ENCODE measurements at places on chromosomes 7 and 10.

- DNase-seq, result no peak
Measured at GRCh38 chr10:62384057-62384446, 9.9 kb downstream of the ZNF365 start.

GRCh38 chr7:149544028-149544427, 46.4 kb upstream of the ZNF746 start:
- no peak for DNase-seq

DNA sequence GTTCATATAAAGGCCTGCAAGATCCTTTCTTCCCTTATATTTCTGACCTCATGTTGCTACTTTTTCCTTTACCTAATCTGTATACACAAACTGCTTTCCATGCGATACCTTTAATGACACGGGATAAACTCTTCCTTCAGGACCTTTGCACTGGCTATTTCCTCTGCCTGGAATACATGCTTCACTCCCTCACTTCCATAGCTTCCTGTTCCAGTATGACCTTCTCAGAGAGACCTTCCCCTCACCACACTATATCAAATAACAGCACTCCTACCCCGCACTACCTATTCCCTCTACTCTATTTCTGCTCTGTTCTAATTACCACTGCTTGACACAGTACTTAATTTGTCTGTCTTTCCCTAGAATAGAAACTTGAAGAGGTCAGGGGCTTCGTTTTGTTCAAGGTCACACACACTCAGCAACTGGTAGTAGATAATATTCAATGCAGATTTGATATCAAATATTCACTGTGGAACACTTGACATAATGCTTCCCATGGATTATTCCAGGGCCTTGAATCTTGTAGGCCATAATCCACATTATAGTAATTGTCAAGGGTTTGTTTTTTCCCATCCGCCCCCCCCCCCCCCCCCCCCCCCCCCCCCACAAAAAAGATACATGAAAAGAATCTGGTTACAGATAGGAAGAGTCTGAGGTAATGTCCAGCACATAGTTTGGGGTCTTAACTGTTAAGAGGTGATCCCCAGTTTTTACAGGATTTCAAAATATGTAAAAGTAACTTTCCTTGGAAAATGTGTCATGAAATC, 11.1 kb downstream of the SYPL1 start:
- DNase-seq, result no peak

DNA sequence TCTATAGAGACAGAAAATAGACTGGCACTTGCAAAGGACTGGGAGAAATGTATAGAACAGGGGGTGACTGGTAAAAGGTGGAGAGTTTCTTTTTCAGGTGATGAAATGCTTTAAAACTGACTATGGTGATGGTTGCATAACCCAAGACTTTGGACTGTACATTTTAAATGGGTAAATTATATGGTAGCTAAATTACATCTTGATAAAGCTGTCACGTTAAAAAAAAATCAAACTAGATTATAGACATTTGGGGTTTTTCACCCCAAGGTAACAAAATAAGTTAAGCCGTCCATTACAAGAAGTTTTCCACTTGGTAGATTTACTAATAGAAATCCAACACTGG, 24.0 kb downstream of the TMEM209 start:
- no peak for DNase-seq

DNA sequence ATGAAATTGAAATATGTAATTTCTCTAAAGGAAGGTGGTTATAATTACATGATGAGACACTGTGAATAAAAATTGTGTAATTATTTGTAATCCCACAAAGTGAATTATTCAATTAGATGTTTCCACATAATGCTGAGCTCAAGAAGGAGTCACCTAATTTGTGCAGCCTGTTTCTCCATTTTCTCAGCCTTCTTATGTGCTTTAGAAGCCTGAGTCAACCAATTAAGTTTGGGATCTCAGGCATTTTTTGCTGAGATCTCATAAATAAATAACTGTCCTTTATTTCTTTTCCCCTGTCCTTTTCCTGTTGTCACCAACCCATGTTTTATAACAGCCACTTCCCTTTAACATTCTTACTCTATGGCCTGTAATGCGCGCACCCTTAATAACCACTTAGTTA, 506.5 kb upstream of the SEMA3D start:
- no peak for DNase-seq

- peak; percentile 82 for DNase-seq
Measured at GRCh38 chr7:130733931-130734814, at the start of gene KLF14. KLF14 (minus strand) TSS chr7:130734207; CDS start chr7:130734033, 174 bp downstream.

- DNase-seq, result peak; percentile 83
Measured at GRCh38 chr10:98309366-98310355, 41.7 kb upstream of the LOXL4 start.

- DNase-seq, result no peak
Measured at GRCh38 chr7:45575501-45576248, 1.5 kb downstream of the ADCY1 start.

GRCh38 chr7:158549616-158550393, 37.8 kb downstream of the PTPRN2 start:
- peak; percentile 90 for DNase-seq

DNA sequence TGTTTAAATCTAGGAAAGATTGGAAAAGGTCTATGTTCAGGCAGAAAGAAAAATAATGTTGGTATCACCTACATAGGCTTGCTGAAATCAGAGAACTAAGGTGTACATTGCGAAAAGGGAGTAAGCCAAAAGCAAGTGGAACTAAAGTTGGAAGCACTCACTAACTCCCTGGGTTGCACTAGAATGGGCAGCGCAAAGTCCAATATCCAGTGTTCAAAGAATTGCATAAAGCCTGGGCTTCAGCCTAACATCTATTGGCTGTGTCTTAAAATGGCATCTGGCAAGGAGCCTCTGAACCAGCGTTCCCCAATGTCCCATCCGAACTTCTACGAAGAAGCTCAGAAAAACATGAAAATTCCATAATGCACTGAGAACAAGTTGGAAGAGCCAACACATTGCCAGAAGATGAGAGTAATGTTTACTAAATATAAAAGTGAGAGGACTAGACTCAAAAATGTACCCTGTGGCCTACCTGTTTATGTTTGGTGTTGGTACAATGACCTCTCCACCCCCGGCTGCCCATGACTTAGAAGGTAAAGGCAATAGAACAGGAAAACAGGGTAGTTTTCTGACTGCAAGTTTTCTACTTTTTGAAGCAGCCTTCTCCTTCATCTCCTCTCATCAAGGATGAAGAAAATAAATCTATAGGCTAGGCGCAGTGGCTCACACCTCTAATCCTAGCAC, 275.9 kb upstream of the GHITM start:
- no peak for DNase-seq

GRCh38 chr7:18913106-18913505, 204.3 kb downstream of the TWIST1 start:
- peak; percentile 85 for DNase-seq

DNA sequence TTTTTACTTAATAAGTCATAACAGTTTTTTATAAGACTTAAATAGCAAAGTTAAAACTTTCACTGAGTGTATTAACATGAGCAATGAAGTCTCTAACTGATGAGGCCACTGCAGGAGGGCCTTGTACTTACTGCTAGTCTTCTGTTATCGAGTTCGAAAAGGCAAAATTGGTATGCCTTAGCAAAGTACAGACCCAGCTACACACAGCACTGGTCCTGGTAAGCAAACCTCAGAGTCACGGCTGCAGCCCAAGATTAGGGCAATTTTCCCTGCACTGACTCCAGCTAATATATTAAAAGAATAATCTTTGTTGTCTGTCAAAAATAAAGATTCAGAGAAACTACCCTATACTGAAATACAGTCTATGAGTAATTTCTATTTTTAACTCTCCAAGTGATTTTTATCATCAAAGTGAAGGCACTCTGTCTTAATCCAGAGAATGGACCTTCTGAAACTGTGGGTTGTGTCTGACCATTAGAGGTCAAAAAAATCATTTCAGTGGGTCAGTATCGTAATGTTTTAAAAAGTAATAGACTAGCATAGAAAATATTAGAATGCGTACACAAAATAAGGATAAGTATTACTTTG, 85.7 kb downstream of the HBP1 start:
- DNase-seq, result no peak

GRCh38 chr7:45585628-45586027, 11.5 kb downstream of the ADCY1 start:
- DNase-seq, result no peak

- DNase-seq, result no peak
Measured at GRCh38 chr10:44809647-44810046, 101.5 kb upstream of the TMEM72 start.

Data from muscle of leg (tissue), 16 donors.